ENCODE measurements at places on chromosomes 6 and 20.

GRCh38 chr20:36031806-36032205 is 63.4 kb downstream of the CNBD2 start:
- DNase-seq, result no peak

- DNase-seq, result no peak
These were observed 68.5 kb downstream of the ELOVL5 start for GRCh38 chr6:53280207-53280606.

DNA sequence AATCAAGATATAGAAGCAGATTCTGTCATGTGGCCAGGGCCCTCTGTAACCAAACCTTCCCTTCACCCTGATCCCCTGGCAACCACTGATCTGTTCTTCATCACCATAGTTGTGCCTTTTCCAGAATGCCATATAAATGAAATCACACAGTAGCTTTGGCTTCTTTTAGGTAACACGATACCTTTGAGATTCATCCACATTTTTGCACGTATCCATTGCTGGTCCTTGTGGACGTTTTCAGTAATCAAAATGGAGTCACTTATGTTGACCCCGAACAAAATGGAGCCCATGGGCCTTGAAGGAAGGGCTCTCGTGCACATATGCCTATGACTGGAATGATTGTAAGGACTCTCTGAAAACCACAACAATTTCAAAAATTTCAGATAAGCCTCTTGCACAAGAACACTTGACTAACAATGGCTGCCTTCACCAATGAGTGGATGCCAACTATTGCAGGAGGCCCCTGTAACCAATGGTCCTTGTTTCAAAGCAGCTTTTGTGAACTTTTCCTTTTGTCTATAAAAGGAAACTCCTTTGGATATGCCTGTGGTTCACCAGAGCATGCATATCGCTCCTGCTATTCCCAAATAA is 84.3 kb upstream of the RALY start:
- peak; percentile 28 for DNase-seq

GRCh38 chr20:39216195-39216594 is 254.1 kb downstream of the DHX35 start:
- DNase-seq, result no peak

- DNase-seq, result no peak
These were observed 29.9 kb downstream of the UBE2V1 start for GRCh38 chr20:50083034-50083433.

DNA sequence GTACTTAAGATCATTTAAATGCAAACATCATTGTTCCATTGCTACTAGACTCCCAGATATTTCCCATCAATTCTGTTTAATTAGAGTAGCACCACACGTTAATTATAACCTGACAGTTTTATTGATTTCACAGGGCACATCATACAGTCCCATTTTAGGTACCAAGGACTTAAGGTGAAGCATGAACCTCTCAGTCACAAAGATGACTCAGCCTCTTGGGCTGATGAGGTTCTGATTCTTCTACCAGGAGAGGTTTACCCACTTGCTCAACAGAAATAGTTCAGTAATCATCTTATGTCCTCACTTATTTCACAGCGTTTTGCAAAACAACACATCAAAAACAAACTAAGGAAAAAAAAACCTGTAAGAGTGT is 98.5 kb downstream of the HIVEP2 start:
- DNase-seq, result no peak

DNA sequence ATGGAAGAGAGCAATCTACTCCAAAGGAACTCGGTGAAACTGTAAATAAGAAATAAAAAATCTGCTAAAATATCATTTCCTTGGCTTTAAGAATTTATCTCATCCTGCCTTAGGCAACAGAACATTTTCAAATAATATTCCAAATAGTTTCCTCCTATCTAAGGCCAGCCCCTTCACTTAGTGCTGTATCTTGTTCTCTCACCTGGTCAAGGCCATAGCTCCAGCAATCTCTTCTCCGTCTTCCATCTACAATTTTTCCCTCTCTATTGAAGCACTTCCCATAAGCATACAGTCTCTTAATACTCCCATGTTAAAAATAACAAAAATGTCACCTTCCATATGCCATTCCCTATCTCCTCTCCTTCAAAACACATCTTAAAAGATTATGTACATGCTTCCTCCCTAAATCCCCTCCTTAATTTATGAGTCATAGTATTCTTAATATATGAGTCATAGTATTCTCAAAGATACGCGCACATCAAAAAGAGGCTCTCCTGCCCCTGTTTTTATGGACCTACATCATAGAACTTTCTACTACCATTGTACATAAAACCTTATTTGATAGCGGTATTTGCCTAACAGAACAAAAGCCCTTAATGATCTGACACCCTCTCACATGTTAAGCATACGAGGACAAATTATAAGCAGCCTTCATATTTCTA is 146.9 kb downstream of the PDE10A start:
- DNase-seq, result peak; percentile 10

DNA sequence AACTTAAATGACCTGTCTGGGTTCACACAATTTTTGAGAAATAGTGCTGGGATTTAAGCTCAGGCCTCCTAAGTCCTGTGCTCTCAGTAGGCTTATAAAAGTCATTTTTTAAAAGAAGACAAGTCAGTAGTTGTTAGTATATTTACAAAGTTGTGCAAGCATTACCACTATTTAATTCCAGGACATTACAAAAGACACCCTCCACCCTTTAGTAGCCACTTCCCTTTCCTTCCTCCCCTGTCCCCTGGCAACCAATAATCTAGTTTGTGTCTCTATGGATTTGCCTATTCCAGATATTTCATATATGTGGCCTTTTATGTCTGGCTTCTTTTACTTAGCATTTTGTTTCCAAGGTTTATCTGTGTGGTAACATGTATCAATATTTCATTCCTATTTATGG is 37.6 kb downstream of the HMGN3 start:
- no peak for DNase-seq

DNA sequence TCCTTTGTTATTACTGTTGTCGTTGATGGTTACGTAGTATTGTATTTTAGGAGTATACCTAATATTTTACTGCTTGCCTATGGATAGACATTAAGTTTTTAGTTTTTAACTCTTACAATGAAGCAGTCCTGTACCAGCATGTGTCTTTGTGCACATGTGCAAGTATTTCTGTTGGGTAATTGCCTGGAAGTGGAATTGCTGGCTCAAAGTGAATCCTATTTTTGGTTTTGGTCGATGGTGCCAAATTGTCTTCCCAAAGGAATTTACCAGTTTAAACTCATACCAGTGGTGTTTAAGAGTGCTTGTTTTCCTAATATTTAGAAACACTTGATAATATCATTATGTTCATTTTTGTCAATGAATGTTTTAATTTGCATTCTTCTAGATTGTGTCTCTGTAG is 75.5 kb downstream of the ANKS1A start:
- DNase-seq, result no peak

DNA sequence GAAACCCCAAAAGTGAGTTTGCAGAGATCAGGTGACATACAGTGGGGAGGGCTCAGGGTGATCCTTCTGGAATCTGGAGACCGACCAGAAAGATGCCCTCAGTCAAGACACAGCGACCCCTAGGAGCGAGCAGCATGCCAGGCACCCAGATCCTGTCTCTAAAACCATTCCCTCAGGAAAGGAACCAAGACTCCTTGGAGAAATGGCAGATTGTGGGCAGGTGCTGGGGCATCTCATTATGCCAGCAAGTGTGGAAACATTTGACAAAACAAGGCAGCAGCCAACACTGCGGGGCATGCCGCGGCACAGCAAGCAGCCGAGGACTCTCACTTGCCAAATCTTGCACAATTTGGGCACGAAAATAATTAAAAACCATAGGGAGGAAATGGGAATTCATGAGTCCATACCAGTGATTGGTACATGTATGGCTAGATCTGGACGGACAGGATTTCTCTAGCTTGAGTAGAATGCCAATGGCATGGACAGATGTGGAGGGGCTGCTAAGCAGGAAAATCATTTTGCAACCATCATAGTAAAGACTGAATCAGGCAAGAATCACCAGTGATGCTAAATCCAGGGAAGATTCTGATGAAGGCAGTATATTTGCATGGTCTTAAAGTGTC is 76.9 kb downstream of the GINS1 start:
- DNase-seq, result no peak

- DNase-seq, result no peak
These were observed 22.2 kb upstream of the GABRR1 start for GRCh38 chr6:89239338-89239737.

DNA sequence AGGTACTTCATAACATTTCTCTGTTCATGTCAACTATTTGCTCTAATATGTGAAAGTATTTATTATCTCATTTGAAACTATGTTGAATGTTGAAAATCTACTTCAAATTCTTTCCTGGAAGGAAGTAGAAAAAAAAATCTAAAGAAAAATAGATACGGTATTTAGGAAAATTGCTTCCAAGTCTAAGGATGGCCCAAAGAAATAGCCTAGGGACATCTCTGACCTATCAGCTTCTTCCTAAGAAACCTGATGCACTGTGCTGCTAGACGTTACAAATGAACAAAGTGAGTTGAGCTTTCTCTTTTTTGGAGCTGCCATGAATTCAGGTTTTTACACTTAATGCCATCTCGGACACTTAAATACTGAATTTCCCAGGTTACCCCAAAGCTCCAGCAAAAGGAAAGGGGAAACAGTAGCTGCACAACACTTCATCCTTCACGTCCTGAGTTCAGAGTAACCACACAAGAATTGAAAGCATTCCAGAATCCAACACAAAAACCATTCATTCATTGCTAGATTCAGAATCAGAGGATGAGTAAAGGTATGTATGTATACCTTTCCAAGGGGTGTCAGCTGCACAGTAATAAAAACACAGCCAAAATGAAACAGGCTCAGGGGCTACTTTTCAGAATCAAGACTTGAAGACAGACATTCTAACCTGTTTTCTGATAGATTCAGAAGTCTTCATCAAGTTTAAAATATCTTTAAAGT is 7.9 kb downstream of the RMND1 start:
- DNase-seq, result no peak

GRCh38 chr6:35177157-35177556 is 36.0 kb upstream of the TCP11 start:
- no peak for DNase-seq

- no peak for DNase-seq
These were observed at the start of gene RGS19 for GRCh38 chr20:64079273-64080012. TSS of gene RGS19 (minus strand) at chr20:64079518. CDS start at chr20:64076886, 2,632 bp downstream.

- DNase-seq, result no peak
These were observed 3.9 kb upstream of the WFDC2 start for GRCh38 chr20:45465491-45466266.

DNA sequence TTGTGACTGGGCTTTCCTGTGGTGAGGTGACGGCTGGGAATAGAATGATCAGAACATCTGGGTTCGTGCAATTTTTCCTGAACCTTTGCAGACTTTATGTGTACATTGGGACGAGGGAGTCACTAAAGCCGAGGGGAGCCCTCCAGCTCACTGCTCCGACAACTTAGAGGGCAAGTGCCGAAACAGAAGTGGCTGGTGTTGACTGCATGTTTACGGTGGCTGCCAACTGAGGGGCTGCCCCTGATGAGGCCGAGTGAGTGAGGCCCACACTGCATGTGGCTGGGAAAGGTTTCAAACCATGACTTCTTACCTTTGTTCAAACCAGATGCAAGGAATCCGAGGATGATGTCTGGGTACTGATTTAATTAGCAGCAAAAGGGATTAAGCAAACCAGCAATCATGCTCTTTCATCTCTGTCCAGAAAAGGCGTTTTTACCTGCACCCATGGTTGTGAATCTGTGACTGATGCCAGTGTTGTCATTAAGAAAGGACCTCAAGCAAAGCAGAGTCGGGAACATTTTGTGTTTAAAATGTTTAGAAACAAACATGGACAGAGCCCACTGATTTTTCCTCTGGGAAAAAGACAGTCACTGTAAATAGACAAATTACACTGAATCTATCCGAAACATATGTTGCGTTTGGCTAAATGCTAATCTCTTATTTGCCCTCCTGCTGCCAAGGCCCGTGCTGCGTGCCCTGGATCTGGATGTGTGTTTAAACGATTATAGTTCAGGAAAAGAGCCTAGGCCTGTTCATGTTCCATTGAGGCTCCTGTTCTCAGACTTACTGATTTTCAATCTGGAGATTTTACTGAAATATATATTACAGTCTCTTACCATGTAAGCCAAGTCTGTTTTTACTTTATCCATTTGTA is 105.1 kb downstream of the UST start:
- DNase-seq, result no peak

DNA sequence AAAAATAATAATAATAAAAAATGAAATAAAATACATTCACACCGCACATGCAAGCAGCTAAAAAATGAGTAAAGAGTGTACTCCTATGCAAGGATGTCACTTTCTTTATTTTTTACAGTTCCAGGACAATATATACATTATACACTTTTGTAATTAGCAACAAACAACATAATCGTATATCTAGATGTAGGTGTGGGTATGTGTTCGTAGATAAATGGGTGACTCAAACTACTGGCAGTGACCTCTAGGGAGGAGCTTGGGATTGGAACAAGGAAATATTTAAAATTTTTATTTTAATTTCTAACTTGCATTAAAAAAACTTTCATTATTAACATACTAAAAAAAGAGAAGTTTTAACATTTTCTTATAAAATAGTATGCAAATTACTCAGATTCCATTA is 86.1 kb upstream of the MYLIP start:
- no peak for DNase-seq

DNA sequence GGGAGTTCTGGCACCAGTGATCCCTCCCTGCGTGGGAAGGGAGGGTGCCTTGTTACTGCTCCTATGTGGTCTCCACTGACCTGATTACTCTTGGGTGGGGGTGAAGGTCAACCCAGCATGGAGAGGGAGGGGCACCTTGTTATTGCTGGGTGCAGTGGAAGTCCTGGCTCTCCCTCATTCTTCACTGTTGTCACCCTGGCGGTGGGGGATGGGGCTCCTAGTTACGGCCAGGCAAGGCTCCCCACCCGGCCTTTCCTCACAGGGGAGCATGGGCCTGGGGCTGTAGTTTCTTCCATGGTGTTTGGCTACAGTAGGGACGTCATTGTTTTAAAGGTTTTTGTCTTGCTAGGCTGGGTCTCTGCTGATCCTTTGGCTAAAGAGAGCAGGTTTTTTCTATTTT is 40.8 kb downstream of the PACSIN1 start:
- no peak for DNase-seq

GRCh38 chr6:106181664-106182418 is 95.7 kb downstream of the PRDM1 start:
- DNase-seq, result no peak

GRCh38 chr6:36856277-36856676 is 17.0 kb upstream of the CPNE5 start:
- DNase-seq, result no peak

DNA sequence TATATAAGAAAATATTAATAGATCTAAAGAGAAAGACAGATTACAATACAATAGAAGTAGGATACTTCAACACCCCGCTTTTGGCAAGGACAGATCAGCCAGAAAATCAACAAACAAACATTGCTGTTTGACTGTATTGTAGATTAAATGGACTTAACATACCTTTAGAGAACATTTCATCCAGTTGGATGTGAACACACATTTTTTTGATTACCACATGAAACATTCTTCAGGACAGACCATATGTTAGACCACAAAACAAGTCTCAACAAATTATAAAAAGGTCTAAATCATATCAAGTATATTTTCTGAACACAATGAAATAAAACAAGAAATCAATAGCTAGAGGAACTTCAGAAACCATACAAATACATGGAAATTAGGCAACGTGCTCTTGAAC is 148.2 kb downstream of the TRMT11 start:
- no peak for DNase-seq
